ENCODE measurements at places on chromosomes 3 and 15.

- no peak for DNase-seq
Observed at GRCh38 chr3:98372445-98372844, 18.0 kb upstream of the OR5K3 start.

- no peak for DNase-seq
Observed at GRCh38 chr3:121957674-121958415, 63.6 kb downstream of the SLC15A2 start.

DNA sequence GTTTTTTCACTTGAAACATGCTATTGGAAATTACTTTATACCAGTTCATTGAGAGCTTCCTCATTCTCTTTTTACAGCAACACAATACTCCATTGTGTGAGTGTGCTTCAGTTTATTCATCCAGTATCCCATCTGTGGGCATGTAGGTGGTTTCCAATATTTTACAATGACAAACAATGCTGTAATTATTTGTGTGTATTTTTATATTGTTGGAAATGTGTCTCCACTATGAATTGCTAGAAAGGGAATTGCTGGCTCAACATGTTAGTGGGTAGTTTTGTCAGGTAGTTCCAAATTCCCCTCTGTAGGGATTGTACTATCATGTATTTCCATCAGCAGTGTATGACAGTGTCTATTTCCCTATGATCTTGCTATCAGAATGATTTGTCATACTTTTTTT is 65.8 kb upstream of the MAGI1 start:
- no peak for DNase-seq

GRCh38 chr3:24500806-24501205 is 6.2 kb upstream of the THRB start:
- no peak for DNase-seq

DNA sequence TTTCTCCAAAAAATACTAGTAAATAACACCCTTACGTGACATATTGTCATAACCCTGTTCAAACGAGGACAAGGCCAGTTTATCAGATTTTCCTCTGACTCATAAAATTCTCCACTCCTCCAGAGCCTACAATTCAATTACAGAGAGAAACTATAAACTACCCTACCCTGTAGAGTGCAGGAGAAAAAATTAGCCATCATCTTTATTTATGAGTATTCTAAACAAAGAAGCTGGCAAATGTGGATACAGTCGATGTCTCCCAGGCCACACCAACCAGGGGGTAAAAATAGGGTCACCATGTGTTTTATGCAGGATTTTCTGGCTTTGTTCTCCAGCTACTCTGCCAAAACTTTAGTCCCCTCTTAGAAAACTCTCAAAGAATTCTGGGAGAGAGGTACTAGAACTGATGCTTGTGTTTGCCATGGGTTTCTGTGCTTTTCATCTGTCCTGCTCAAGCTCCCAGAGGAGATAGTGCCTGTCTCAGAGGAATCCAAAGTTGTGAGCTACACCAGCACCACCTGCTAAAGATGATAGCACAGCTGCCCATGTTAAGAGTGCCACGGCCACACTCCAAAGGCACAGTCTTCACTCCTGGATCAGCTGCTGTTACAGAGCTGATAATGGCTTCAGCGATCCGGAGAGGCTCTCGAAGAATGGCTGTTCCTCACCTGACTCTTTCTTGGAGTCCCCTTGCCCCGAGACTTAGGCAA is 150.2 kb downstream of the IMPG2 start:
- no peak for DNase-seq

DNA sequence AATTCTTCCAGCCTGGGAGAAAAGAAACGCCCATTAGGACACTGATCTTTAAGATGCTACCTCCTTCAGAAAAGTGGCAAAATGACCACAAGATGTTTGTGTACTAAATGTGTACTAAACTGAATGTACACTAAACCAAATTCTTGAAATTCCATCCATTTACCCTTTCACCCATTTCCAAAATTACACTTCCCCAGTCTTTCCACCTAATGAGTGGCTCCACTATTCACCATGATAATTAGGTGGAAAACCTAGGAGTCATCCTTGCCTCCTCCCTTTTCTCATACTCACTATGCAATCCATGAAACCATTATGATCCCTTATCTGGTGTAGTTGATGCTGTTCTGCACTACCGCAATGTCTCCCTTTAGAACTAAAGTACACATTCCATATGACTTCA is 452.1 kb upstream of the THBS1 start:
- DNase-seq: no peak

- DNase-seq: no peak
Observed at GRCh38 chr3:190385731-190386688, 2.0 kb upstream of the CLDN16 start.

GRCh38 chr3:76065964-76066363 is 280.6 kb upstream of the ZNF717 start:
- no peak for DNase-seq

Measured in GM18507 (cell line).